NCI-H1436 (cell line): ENCODE measurements at places on chromosomes 11 and 22.

- no peak for DNase-seq
These were observed 393.7 kb downstream of the BRD1 start for GRCh38 chr22:49433717-49434611.

- no peak for DNase-seq
These were observed at the start of gene ISX for GRCh38 chr22:35065796-35066218. ISX (plus strand) TSS chr22:35066158; CDS start chr22:35067088, 930 bp downstream.

GRCh38 chr11:118536726-118537125 lies 5.7 kb downstream of the TMEM25 start:
- no peak for DNase-seq

DNA sequence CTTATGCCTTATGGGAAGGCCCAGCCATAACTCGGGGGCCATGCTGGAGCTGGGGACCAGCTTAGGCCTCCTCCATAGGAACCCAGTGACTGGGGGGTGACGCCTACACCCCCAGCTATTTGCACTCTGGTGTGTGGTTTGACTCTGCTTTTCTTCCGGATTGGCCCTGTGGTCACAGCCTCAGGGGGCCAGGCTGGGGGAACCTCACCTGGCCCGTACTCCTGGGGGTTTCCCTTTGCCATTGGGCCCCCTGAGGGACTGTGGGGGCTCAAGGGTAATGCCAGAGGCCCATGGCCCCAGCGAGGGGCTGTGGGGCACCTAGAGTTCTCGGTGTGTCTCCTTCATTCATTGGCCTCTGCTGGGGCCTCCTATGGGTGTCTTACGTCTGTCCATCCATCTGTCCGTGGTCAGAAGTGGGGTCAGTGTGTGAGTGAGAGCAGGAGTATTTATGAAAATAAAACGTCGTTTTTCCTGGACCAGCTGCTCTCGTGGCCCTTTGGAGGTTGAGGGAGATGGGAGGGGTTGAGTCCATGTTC lies 6.3 kb upstream of the SH3BP1 start:
- DNase-seq, result no peak

- no peak for DNase-seq
These were observed 125.2 kb upstream of the SNX19 start for GRCh38 chr11:131041331-131042040.

GRCh38 chr11:36509201-36509639 lies 852 bp downstream of the TRAF6 start:
- DNase-seq, result no peak

DNA sequence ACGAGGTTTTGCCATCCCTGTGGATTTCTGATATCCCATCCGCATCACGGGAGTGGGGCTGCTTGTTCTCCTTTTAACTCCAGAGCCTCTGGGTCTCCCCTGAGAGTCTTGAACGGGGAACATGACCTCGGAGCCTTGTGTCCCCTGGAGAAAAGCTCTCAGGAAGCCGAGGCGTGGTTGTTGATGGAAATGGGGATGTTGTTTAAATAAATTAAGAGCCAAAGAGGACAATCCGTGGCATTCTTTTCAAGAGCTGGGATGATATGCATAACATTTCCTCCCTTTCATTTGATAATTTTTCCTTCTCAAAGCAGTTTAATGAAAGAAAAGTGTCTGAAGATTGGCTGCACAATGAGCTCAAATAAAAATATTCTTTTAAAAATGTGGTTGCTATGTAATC lies 14.2 kb downstream of the TSPAN18 start:
- no peak for DNase-seq

DNA sequence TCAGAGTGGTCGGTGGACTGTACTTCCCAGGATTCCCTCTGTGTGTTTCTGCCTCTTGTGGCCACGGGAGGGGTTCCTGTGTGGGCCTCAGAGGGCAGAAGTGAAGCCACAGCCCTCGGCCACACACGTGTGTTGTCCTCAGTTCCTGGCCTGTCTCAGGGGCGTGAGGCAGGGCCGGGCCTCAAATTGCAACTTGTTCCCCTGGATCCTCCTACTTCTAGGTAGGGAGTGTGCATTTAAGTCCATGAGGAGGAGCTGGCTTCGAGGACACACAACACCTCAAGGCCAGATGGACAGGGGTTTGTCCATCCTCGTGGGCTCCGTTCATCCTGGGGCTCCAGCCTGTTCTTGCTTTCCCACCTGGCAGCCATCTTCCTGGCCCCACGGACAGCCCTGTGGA lies 573.0 kb downstream of the TBC1D22A start:
- no peak for DNase-seq

GRCh38 chr11:6251120-6251733 lies 8.4 kb upstream of the CCKBR start:
- DNase-seq, result no peak

- no peak for DNase-seq
These were observed 4.6 kb downstream of the C11orf71 start for GRCh38 chr11:114395736-114396135.

DNA sequence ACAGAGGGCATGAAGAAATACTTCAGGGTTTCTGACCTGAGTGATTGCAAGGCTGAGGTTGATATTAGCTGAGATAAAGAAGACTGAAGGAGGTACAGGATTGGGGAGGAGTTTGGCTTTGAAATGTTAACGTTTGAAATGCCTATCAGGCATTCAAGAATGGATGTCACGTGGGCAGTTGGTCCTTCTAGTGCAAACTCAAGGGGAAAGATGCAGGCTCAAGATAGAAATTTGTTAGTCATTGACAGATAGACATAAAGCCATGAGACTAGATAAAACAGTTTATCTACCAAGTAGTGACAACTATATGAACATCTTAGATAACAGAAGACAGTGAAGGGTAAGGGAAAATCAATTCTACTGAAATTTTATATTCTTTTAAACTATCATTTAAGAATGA lies 23.1 kb downstream of the TTC17 start:
- no peak for DNase-seq

DNA sequence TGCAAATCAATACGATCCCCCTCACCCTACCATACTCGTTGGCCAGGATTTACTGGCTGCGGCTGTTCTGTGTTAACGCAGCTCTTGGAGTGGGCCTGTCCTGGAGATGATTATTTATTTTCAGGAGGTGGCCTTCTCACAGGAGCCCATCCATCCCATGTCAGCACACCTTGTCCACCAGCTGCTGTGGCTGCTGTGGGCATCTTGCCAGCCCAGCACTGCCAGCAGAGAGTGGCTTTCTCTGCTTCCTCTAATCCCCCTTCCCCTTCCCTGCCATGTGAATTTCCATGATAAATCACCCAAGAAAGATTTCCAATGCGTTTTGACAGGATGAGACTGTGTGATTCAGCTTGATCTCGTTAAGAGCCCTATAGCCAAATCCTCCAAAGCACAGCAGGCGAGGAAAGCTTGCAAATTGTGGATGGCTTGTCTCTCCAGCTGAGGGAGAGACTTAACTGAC lies 309.1 kb upstream of the C11orf87 start:
- DNase-seq, result no peak

DNA sequence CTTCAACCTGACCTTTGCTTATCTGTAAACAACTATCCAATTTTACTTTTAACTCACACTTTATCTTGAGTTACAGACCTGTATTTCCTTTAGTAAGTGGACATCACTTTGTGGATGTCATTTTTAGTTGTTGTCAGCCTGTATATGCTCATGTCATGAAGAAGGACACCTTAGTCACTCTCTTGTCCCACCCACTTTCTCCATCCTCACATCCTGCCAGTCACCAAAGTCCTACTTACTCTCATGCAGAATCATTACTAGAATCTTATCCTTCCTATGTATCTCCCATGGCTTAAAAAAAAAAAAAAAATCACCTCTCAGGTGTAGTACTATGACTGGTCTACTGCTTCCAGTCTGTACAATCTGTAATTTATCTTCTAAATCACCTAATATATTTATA lies 43.3 kb downstream of the SESN3 start:
- no peak for DNase-seq

- no peak for DNase-seq
These were observed 244.0 kb upstream of the ANO5 start for GRCh38 chr11:21948876-21949275.
